ENCODE measurements at places on chromosomes 4 and X.
A peak's percentile ranks its signal among the peaks of the same experiment; 100 is the strongest.

- no peaks in the 10 kb centered on the region for H3K36me3 ChIP-seq
- H3K4me3 ChIP-seq, result no peak overlapping the region
- no peak overlapping the region for H3K27ac ChIP-seq
- peaks cover 24% of the 10 kb centered on the region for H3K27me3 ChIP-seq
These were observed 5.2 kb upstream of the ARX start for GRCh38 chrX:25020905-25021449.

- DNase-seq, result no peak
- H3K27me3 ChIP-seq, result no peaks in the 10 kb centered on the region
- H3K4me1 ChIP-seq, result no peaks in the 10 kb centered on the region
- no peak overlapping the region for H3K4me3 ChIP-seq
These were observed 8.5 kb upstream of the GPR50 start for GRCh38 chrX:151167791-151168345.

GRCh38 chrX:5771441-5771840 is 457.2 kb downstream of the NLGN4X start:
- H3K27ac ChIP-seq, result no peak overlapping the region
- H3K36me3 ChIP-seq, result no peaks in the 10 kb centered on the region
- no peaks in the 10 kb centered on the region for H3K4me1 ChIP-seq
- DNase-seq, result no peak
- H3K4me3 ChIP-seq, result no peak overlapping the region

GRCh38 chrX:71989768-71990426 is 79.3 kb downstream of the NHSL2 start:
- H3K4me1 ChIP-seq, result no peaks in the 10 kb centered on the region
- no peak overlapping the region for H3K4me3 ChIP-seq
- peak; percentile 70 for DNase-seq
- H3K36me3 ChIP-seq, result no peaks in the 10 kb centered on the region
- H3K27me3 ChIP-seq, result no peaks in the 10 kb centered on the region

- no peak overlapping the region for H3K4me3 ChIP-seq
- no peak for DNase-seq
- no peaks in the 10 kb centered on the region for H3K27me3 ChIP-seq
- H3K4me1 ChIP-seq, result no peaks in the 10 kb centered on the region
- no peaks in the 10 kb centered on the region for H3K36me3 ChIP-seq
These were observed 116.3 kb downstream of the SHROOM4 start for GRCh38 chrX:50697691-50698090.

- no peaks in the 10 kb centered on the region for H3K27me3 ChIP-seq
- no peak overlapping the region for H3K27ac ChIP-seq
- H3K4me1 ChIP-seq, result no peaks in the 10 kb centered on the region
- DNase-seq, result no peak
- H3K36me3 ChIP-seq, result no peaks in the 10 kb centered on the region
- H3K4me3 ChIP-seq, result no peak overlapping the region
These were observed 60.5 kb upstream of the RPL34 start for GRCh38 chr4:108559911-108560310.

DNA sequence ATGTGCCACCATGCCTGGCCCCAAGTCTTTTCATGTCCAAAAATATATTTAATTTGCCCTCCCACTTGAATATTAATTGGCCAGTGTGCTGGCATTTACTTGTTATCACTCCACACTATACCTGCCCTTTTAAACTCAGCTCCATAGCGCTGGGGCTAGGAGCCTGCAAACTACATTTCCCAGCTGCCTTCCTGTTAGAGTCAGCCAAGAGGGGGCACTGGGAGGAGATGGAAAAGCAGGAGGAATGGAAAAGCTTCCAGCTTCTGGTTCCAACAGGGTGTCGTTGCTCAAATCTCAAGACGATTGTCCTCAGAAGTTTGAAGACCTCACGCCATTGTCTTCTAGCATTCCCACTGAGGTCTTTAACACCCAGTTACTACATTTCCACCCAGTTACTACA is 315.5 kb downstream of the BCOR start:
- no peaks in the 10 kb centered on the region for H3K4me1 ChIP-seq
- DNase-seq, result no peak
- H3K36me3 ChIP-seq, result no peaks in the 10 kb centered on the region
- H3K4me3 ChIP-seq, result no peak overlapping the region
- no peak overlapping the region for H3K27ac ChIP-seq

DNA sequence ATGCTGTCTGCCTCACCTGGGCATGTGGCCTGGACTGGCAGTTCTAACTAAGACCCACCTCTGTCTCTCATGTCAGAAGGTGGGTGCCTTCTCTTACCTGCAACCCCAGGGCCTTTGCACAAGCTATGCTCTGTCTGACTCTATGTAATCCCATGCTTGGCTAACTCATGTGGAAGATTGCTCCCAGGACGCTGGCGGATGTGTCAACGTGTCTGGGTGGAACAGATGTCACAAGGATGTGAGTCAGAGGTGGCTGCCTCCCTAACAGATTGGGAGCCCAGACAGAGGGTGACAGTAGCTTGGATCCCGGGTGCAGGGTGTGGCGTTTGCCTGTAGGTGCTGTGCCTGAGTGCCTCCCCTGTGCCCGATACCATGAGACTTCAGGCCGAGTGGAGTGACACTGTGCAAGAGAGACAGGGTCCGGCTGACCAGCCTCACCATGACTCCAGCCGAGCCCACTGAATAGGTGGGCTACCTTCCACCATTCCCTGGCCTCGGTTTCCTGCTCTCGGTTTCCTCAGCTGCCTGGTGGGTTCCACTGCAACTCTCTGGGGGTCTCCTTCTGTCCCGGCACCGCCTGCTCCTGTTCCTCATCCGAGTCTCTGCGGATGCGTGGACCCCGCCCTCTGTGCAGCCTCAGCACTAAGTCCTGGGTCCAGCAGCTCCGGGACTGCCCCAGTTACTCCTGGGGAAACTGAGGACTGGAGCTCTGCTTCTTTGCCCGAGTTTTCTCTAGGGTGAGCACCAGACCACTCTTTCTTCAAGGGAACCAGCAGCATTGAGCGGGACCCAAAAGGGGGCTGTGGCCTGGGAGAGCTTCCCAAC is 11.0 kb downstream of the SH3BP2 start:
- H3K27me3 ChIP-seq, result no peaks in the 10 kb centered on the region
- no peak for DNase-seq
- no peak overlapping the region for H3K4me3 ChIP-seq
- H3K4me1 ChIP-seq, result peaks cover 14% of the 10 kb centered on the region
- H3K27ac ChIP-seq, result no peak overlapping the region

DNA sequence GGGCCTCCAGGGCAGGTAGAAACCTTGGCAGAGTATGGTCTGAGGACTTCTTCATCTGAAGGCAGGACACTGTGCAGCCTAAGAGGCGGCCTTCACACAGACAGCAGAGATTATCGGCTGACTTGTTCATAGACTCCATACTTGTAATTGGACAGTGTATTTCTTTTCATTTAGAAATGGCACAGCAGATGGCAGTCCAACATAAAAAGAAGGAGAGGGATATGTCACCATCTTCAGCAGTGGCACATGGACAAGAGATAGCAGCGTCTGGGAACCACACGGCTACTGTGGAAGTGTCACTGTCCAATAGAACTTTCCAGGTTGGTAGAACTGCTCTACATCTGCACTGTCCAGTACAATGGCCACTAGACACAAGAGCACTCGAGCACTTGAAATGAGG is 21.7 kb upstream of the GEMIN8 start:
- no peak overlapping the region for H3K4me3 ChIP-seq
- H3K27me3 ChIP-seq, result no peaks in the 10 kb centered on the region
- DNase-seq, result no peak
- H3K27ac ChIP-seq, result no peak overlapping the region
- no peaks in the 10 kb centered on the region for H3K4me1 ChIP-seq
- H3K36me3 ChIP-seq, result no peaks in the 10 kb centered on the region

DNA sequence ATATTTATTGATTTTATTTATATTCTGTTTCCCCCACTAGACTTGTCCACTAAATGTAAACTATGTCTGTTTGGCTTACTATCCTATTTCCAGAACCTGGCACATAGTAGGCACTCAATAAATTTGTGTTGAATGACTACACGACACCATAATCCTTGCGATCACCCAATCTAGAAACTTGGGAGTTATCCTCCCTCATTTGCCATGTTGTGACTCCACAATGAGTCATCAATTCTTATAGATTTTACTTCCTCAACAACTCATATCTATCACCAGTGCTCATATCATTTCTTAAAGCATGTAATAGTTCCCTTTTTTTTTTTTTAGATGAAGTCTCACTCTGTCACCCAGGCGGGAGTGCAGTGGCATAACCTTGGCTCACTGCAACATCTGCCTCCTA is 39.9 kb upstream of the VAMP7 start:
- H3K27me3 ChIP-seq, result no peaks in the 10 kb centered on the region
- H3K4me3 ChIP-seq, result no peak overlapping the region
- H3K27ac ChIP-seq, result no peak overlapping the region
- no peaks in the 10 kb centered on the region for H3K4me1 ChIP-seq
- DNase-seq, result no peak

All from ascending aorta (tissue), 2 donors.